ENCODE measurements at places on chromosomes 5 and 9. TPM values are rescaled to one million over a fixed set of nuclear protein-coding genes. Genes with fewer than 3 reads are reported as not detected.

DNA sequence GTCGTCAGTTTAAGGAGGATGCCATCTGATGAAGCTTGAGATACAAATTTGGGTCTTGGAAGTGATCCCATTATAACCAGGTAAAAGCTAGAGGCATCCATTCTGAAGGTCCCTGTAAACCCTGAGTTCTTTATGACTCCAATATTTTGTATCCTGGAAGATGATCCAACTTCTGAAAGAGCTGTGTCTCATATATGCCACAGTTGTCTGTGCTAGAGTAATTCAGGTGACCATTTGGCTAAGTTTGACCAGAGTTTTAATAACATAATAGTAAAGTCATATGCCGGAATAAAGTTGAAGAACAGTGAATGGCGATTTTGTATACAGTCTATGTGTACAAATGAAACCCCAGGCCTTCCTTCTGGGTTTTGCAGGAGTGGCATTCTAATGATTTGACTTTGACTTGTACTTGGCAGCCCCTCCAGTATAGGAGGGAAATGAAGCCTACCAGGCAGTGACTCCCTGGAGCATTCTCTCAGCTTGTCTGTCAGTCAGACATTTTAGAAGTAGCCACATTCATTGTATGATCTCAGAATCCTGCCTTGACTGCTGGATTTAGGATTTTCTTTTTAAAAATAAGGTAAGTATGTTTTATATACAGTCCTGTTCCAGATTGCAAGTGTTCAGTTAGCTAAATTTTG, 39.6 kb downstream of the ENTREP1 start:
- H3K36me3 ChIP-seq = no peaks in the 10 kb centered on the region
- peaks cover 27% of the 10 kb centered on the region for H3K27me3 ChIP-seq
- H3K4me3 ChIP-seq = no peak overlapping the region
- H3K4me1 ChIP-seq = no peaks in the 10 kb centered on the region
- H3K27ac ChIP-seq = no peak overlapping the region

DNA sequence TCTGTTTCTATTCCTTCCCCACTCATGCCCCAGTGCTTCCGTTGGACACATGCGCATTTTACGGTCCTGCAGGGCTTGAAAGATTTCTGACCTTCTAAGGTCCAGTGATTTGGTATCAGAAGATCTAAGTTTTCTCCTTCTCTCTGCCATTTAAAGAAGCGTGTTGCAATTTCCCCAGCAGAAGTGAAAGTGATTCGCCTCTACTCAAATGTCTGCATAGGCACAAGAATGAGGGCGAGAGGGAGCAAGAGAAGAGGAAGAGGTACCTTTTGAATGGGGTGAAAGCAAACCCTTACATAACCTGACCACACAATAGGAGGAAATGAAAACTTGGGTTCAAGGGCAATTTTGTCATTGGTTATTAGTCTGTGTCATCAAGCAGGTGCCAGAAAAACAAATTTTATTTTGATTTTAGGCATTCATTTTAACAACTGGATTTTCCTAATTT, 31.7 kb upstream of the NR3C1 start:
- peaks cover 3% of the 10 kb centered on the region for H3K27me3 ChIP-seq
- H3K27ac ChIP-seq = peak overlapping the region; percentile 97
- peak; percentile 51 for DNase-seq
- H3K4me3 ChIP-seq = peak overlapping the region; percentile 90
- H3K4me1 ChIP-seq = peaks cover 51% of the 10 kb centered on the region

DNA sequence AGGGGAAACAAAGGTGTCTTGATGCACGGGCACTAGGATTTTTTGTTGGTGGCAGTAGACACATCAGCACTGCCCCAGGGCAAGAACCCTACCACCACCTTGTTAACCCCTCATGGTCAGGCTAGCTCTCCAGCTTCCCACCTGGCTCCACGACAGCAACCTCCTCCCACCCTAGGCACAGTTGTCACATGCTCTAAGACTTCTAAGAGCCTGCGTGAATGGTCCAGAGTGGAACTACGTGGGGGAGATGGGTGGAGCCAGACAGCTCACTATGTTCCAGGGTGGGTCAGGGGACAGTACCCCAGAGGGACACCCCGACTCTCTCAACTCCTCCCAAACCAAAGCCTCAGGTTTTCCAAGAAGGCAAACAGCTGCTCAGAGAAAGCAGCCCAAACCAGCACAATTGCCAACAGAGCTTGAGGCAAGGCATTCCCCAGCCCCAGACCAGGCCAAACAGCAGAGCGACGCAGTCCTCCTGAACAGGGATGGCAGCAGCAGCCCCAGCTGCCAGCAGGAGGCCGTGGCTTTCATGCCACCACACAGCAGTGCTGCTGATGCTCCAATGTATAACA, 78.0 kb downstream of the NRG2 start:
- peaks cover 4% of the 10 kb centered on the region for H3K4me1 ChIP-seq
- H3K27me3 ChIP-seq = peaks cover 14% of the 10 kb centered on the region
- DNase-seq = no peak
- H3K36me3 ChIP-seq = no peaks in the 10 kb centered on the region
- no peak overlapping the region for H3K4me3 ChIP-seq

DNA sequence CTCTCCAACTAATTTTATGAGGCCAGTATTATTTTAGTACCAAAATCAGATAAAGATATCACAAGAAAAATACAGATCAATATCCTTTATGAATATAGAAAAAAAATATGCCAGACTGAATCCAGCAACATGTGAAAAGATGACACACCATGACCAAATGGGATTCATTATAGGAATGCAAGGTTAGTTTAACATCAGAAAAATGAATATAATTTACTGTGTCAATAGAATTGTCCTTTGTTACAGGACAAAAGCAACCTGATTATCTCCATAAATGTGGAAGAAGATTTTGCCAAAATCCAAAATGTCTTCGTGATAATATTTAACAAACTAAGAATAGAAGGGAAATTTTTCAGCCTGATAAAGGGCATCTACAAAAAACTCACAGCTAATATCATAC, 66.4 kb upstream of the DAB2 start:
- no peak overlapping the region for H3K4me3 ChIP-seq
- no peak for DNase-seq
- H3K36me3 ChIP-seq = no peaks in the 10 kb centered on the region
- H3K27me3 ChIP-seq = peaks cover 17% of the 10 kb centered on the region

DNA sequence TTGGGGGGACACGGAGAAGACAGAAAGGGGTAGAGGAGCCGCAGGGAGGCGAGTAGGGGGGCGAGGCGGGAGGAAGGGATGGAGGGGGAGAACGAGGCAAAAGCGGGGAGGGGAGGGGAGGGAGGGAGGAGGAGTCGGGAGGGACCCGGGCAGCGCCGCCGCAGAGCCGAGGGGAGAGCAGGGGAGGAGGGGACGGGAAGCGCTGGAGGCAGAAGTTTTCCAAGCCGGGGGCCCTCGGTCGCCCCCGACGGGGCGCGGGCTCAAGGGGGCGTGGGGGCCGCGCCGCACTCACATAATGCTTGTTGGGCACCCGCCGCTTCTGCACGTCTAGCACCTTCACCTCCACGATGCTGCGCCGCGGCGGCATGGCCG, 353 bp downstream of the SH3PXD2B start:
- peaks cover 12% of the 10 kb centered on the region for H3K4me1 ChIP-seq
- H3K27me3 ChIP-seq = peaks cover 40% of the 10 kb centered on the region
- peak overlapping the region; percentile 65 for H3K4me3 ChIP-seq
- no peak overlapping the region for H3K27ac ChIP-seq
- no peaks in the 10 kb centered on the region for H3K36me3 ChIP-seq
- no peak for DNase-seq

- DNase-seq = no peak
- no peaks in the 10 kb centered on the region for H3K36me3 ChIP-seq
- no peak overlapping the region for H3K27ac ChIP-seq
- H3K4me1 ChIP-seq = no peaks in the 10 kb centered on the region
Measured at GRCh38 chr5:126007841-126008240, 415.4 kb upstream of the GRAMD2B start.

- H3K27ac ChIP-seq = no peak overlapping the region
- H3K4me3 ChIP-seq = no peak overlapping the region
- no peak for DNase-seq
Measured at GRCh38 chr5:59674763-59675162, 218.8 kb downstream of the PDE4D start.

DNA sequence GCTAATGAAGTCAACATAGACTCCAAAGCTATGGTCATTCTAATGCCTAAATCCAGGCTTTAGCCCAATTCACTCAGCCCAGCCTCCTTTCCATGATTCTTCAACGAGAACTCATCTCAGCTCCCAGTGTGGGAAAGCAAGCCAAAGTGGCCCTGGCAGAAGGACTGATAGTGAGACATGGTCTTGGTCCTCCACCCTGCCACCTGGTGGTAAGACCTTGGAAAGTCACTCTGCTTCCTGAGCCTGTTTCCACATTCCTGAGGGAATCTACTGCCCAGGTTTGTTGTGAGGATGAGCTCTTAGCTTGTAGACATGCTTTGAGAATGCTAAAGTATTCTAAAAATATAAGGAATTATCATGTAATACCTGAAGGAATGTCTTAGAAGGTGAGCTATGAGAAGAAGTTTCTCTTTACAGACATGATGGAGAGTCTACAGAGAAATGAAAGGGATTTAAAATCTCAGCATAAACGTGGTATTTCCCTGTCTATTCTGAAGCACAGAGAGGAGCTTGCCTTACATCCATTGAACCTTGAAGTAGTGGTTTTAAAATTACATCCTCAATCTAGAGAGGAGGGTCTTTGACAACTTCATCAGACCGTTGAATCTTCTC, 173.5 kb downstream of the TRIM32 start:
- DNase-seq = peak; percentile 10
- H3K36me3 ChIP-seq = no peaks in the 10 kb centered on the region
- H3K27ac ChIP-seq = no peak overlapping the region

The MEIKIN gene
- not detected for total RNA-seq

The ELL2 gene
- 12.5 TPM for total RNA-seq

The SLC28A3 gene
- total RNA-seq = 0.04 TPM

The SPEF2 gene
- 5.9 TPM for total RNA-seq

The GAS1 gene
- 0.62 TPM for total RNA-seq

The SCGB3A2 gene
- total RNA-seq = not detected

The ARHGEF39 gene
- 13.5 TPM for total RNA-seq

Data from activated CD4-positive, alpha-beta T cell treated with anti-CD3 and anti-CD28 coated beads, Interleukin-2, amount 10 ng/mL, durations not matched to agents 7 days and 5 days (primary cell).